ENCODE measurements at places on chromosomes 7 and 10.

GRCh38 chr10:89518108-89518507 is 17.3 kb downstream of the SLC16A12 start:
- no peak for DNase-seq

GRCh38 chr7:98506471-98506870 is 105.6 kb upstream of the BAIAP2L1 start:
- no peak for DNase-seq

DNA sequence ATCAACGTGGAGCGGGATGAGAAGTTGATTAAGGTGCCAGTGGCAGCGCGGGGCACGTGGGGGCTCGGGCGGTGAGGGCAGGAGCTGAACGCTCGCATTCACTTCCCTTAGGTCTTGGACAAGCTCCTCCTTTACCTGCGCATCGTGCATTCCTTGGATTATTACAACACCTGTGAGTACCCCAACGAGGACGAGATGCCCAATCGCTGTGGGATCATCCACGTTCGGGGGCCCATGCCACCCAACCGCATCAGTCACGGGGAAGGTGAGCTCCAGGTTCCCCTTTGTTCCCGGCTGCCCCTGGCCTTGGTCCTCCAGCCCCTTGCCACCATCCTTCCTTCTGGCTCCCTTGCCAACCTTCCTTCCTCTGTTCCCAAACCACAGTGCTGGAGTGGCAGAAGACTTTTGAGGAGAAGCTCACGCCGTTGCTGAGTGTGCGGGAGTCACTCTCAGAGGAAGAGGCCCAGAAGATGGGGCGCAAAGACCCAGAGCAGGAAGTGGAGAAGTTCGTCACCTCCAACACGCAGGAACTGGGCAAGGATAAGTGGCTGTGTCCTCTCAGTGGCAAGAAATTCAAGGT is 2.5 kb downstream of the UFSP1 start:
- no peak for DNase-seq

- peak; percentile 70 for DNase-seq
Measured at GRCh38 chr10:22630234-22631174, 83.9 kb downstream of the PIP4K2A start.

- peak; percentile 90 for DNase-seq
Measured at GRCh38 chr10:58267713-58268453, at the start of gene IPMK. IPMK (minus strand) TSS chr10:58267894; CDS start chr10:58267611, 283 bp downstream.

GRCh38 chr7:76267894-76268183 is 34.6 kb upstream of the HSPB1 start:
- no peak for DNase-seq

DNA sequence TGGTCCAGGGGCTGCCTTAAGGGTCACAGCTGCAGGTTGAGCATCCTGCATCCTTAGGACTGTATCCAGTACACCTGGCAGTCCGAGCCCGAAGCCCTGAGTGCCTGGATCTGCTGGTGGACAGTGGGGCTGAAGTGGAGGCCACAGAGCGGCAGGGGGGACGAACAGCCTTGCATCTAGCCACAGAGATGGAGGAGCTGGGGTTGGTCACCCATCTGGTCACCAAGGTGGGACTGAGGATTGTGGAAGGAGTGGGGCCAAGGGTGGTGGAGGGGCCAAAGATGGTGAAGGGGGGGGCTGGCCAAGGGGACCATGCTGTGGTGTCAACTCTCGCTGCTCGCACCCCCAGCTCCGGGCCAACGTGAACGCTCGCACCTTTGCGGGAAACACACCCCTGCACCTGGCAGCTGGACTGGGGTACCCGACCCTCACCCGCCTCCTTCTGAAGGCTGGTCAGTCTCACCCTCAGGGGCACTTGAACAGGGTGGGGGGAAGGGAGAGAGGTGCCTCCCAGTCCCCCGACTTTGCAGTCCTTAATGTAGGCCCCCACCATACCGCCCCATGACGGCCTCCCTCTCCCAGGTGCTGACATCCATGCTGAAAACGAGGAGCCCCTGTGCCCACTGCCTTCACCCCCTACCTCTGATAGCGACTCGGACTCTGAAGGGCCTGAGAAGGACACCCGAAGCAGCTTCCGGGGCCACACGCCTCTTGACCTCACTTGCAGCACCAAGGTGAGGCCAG is 5.3 kb downstream of the NFKB2 start:
- DNase-seq, result no peak

GRCh38 chr7:158353606-158354570 is 233.7 kb downstream of the PTPRN2 start:
- DNase-seq, result no peak

DNA sequence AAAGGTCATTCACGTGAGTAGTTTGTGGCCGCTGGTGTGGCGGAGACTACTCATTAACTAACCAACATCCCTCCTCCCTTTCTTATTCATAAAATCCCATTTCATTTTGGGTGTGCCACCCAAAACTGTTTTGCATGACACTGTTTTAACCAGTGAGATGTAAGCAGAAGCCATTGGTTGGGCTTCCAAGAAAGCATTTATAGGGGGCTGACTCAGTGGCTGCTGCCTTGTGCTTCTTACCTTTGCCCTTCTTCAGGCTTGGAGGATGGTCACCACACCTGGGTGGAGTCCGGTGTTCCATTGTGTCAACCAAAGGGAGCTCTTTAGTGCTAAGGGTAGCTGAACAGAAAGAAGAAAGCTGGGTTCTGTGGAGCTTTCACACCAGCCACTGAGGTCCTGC is 37.2 kb upstream of the EPC1 start:
- no peak for DNase-seq

GRCh38 chr10:15842556-15843169 is 17.6 kb downstream of the MINDY3 start:
- no peak for DNase-seq

DNA sequence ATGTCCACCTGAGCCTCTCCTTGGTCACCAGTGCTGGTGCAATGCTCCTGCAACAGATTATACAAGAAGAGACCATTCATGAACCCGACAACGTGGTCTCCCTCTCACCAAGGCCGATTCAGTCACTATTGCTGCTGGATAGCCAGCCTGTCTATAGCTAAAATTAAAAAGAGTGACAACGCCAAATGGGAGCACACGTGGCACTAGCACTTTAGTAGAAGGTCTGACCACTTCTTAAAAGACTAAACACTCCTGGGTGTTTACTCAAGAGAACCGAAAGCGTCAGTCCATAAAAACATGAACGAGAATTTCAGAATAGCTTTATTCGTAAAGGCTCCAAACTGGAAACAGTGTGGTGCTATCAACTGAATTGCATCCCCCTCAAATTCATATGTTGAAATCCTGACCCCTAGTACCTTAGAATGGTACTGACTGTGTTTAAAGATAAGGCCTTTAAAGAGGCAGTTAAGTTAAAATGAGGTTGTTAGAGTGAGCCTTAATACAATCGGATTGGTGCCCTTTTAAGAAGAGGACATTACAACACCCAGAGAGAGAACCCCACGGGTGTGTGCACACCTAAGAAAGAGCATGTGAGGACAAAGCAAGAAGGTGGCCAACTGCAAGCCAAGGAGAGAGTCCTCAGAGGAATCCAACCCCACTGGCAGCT is 4.4 kb upstream of the GALNTL5 start:
- DNase-seq, result no peak

DNA sequence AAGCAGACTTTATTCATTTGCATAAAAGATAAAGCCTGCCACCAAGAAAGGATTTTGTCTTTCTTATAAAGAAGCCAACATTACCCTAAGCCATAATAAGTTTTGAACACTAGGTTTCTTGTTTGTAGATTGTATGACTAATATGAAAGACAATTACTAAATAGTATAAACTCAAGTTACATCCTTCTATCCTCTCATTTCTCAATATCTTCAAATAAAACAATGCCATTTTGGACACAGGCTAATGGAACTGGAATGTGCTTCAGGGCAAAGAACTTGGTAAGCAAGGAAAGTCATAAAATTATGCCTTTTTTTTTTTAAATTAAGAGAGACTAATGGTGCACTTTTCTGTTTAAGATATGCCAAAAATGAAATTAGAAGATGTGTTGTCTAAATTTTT is 137.7 kb downstream of the DKK1 start:
- no peak for DNase-seq

All from activated CD4-positive, alpha-beta T cell treated with anti-CD3 and anti-CD28 coated beads, Interleukin-2, amount 50 U/mL, for 24 hours (primary cell).